ENCODE measurements at places on chromosomes 6 and 20. TPM values are rescaled to one million over a fixed set of nuclear protein-coding genes. Genes with fewer than 3 reads are reported as not detected.

Gene GABRR1
- not detected for total RNA-seq

Gene SNAP25
- 0.65 TPM for total RNA-seq

Gene TRAPPC3L
- not detected for total RNA-seq

Gene OTOR
- total RNA-seq, result not detected

Gene C20orf204
- total RNA-seq, result 1.6 TPM

Gene ADGRB3
- 1.4 TPM for total RNA-seq

Gene SLC24A3
- 0.57 TPM for total RNA-seq

Gene GNRH2
- total RNA-seq, result not detected

Gene MOXD1
- total RNA-seq, result 78.8 TPM

Gene CPNE5
- total RNA-seq, result 0.18 TPM

Gene PTK6
- not detected for total RNA-seq

Gene OLIG3
- 0.74 TPM for total RNA-seq

Gene LY6G6F
- not detected for total RNA-seq

Gene MTHFD1L
- total RNA-seq, result 68.7 TPM

All from fibroblast of the aortic adventitia (primary cell).